ENCODE measurements at places on chromosomes 3 and 15. TPM values are rescaled to one million over a fixed set of nuclear protein-coding genes. Genes with fewer than 3 reads are reported as not detected.

LPP gene
- 53.7 TPM for total RNA-seq

DNA sequence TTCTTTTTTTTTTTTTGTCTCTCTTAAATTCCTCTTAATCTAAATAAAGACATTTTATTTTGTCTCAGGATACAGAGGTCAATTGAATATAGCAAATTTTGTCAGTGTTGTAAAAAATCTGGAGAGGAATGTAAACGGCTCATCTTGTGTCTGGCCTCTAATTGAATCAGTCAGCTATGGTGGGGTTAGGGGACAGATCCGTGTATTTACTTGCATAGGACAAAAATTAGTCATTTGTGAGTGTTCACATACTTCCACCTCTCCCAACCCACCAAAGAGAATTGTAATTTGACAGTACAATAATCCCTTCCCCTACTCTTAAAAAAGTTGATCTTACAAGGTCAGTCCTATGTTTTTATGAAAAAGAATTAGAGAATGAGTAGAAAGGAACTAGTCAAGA is 18.3 kb downstream of the PPARG start:
- DNase-seq: no peak

GRCh38 chr3:161069511-161070251 is 35.5 kb downstream of the B3GALNT1 start:
- DNase-seq: no peak

DNA sequence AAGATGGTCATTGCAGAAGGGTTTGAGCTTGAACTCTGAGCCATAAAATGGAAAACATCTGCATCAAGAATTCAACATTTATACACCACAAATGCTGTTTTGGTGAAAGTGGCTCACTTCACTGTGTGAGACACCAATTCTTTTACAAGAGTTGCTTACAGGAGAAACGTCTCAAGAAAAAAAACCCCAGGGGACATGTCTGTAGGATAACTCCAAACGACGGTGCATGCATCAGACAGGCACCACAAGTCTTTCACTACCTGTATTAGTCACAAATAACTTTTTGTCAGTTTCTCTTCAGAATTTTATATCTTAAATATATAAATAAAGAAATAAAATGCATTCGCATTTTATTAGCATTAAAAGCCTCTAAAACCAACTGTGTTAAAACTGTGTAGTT is 164.3 kb downstream of the EFHB start:
- no peak for DNase-seq
